Muscle of leg (tissue), 16 donors: ENCODE measurements at places on chromosomes 12 and 14. TPM values are rescaled to one million over a fixed set of nuclear protein-coding genes. Genes with fewer than 3 reads are reported as not detected.
A peak's percentile ranks its signal among the peaks of the same experiment; 100 is the strongest.

Gene FGD4
- 35.4 TPM for total RNA-seq

Gene RPS6KA5
- 6.2 TPM for total RNA-seq

Gene GALC
- total RNA-seq: 18.5 TPM

- H3K36me3 ChIP-seq: no peaks in the 10 kb centered on the region
- H3K27me3 ChIP-seq: no peaks in the 10 kb centered on the region
- no peak overlapping the region for H3K4me3 ChIP-seq
- no peak overlapping the region for H3K27ac ChIP-seq
- DNase-seq: no peak
- H3K4me1 ChIP-seq: peaks cover 10% of the 10 kb centered on the region
Measured at GRCh38 chr12:27012982-27013255, 1.3 kb downstream of the TM7SF3 start.

- DNase-seq: no peak
- no peaks in the 10 kb centered on the region for H3K27me3 ChIP-seq
- H3K4me3 ChIP-seq: peak overlapping the region; percentile 77
- H3K27ac ChIP-seq: no peak overlapping the region
Measured at GRCh38 chr12:131929581-131930456, 743 bp downstream of the PUS1 start.

DNA sequence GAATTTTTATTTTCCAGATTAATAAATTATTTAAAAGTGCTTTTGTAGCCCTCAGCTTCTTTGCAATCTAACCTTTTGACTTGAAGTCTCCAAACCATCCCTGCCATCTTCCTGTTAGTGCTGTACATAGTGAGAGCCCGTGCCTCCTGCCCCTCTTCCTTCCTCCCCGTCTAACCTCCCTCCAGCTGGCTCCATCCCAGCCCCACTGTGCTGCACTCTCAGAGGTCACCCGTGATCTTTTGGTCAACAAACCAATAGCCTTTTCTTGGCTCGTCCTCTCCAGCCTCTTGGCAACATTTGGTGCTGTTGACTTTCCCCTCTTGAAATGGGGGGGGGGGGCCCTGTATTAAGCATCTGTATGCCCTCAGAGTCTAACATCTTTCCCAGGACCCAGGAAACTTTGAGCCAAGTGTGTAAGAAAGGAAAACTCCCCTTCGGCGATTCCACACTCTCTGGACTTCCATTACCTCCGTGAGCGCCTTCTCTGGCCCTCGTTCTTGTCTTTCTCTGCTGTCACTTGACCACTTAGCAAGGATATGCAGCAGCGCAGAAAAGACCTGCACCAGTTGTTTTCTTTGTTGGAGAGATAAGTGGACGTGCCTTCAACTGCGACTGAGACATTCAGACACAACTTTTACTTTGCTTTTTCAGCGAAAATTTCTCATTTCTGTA lies 44.1 kb downstream of the FBXW8 start:
- H3K4me3 ChIP-seq: no peak overlapping the region
- H3K4me1 ChIP-seq: peaks cover 4% of the 10 kb centered on the region
- H3K27ac ChIP-seq: no peak overlapping the region
- no peak for DNase-seq

- no peak overlapping the region for H3K4me3 ChIP-seq
- H3K27ac ChIP-seq: no peak overlapping the region
- no peaks in the 10 kb centered on the region for H3K4me1 ChIP-seq
- H3K36me3 ChIP-seq: no peaks in the 10 kb centered on the region
- peak; percentile 39 for DNase-seq
Measured at GRCh38 chr14:67526676-67527459, 6.2 kb upstream of the PLEKHH1 start.

- peak; percentile 86 for DNase-seq
- no peak overlapping the region for H3K27ac ChIP-seq
- no peaks in the 10 kb centered on the region for H3K36me3 ChIP-seq
- H3K4me1 ChIP-seq: no peaks in the 10 kb centered on the region
- no peak overlapping the region for H3K4me3 ChIP-seq
Measured at GRCh38 chr14:92248696-92249095, 74.3 kb upstream of the SLC24A4 start.

Gene WNT1
- not detected for total RNA-seq

DNA sequence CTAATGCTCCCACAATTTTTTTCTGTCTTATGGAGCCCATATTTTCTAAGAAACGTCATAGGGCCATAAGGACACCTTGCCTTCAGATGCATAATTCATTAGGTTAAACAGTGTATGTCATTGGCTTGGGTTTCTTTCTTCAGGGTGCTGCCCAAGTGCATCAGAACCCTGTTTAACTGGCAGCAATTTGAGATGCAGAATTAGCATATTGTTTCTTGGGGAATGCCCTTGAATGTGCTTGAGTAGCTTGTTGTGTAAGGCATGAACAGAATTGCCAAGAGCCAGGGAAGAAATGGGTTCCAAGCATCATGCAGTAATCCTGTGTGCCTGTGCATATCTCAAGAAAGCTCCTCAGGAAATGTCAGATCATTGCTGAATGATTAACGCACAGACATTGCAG lies 277.2 kb downstream of the SYT1 start:
- no peak overlapping the region for H3K4me3 ChIP-seq
- no peaks in the 10 kb centered on the region for H3K4me1 ChIP-seq
- no peak overlapping the region for H3K27ac ChIP-seq
- H3K27me3 ChIP-seq: no peaks in the 10 kb centered on the region

DNA sequence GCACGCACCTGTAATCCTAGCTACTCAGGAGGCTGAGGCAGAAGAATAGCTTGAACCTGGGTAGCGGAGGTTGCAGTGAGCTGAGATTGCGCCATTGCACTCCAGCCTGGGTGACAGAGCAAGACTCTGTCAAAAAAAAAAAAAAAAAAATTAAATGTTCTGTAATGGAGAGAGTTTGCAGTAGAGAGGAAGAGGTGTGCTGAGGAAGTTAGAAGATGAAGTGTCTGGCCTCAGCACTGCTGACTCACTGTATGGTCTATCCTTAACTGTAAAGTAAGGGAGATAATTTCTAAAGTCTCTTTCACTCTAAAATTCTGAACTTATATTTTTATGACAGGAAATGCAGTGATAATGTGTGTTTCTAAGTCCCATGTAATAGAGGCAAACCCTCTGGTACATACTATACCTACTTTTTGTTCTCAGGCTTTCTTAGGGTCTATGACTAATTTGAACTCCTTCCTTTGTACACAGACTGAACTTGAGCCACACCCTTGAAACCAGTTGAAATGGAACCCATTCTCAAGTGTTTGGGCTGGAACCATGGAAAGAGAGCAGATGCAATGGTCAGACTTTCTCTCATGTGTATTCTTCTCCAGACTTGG lies 278.1 kb upstream of the FAR2 start:
- no peaks in the 10 kb centered on the region for H3K4me1 ChIP-seq
- no peak for DNase-seq
- H3K27me3 ChIP-seq: no peaks in the 10 kb centered on the region
- no peak overlapping the region for H3K4me3 ChIP-seq
